Naive B cell (primary cell): ENCODE measurements at places on chromosomes 1 and 21. TPM values are rescaled to one million over a fixed set of nuclear protein-coding genes. Genes with fewer than 3 reads are reported as not detected.

GRCh38 chr1:189782295-189782694, 695.4 kb downstream of the BRINP3 start:
- H3K36me3 ChIP-seq = no peaks in the 10 kb centered on the region
- H3K27me3 ChIP-seq = no peaks in the 10 kb centered on the region
- DNase-seq = no peak
- no peak overlapping the region for H3K27ac ChIP-seq
- H3K4me1 ChIP-seq = no peaks in the 10 kb centered on the region
- no peak overlapping the region for H3K4me3 ChIP-seq

- H3K4me1 ChIP-seq = peaks cover 37% of the 10 kb centered on the region
- DNase-seq = no peak
- peak overlapping the region; percentile 61 for H3K4me3 ChIP-seq
- peaks cover 6% of the 10 kb centered on the region for H3K36me3 ChIP-seq
Measured at GRCh38 chr1:35506960-35507912, 50.0 kb downstream of the KIAA0319L start.

GRCh38 chr1:243917863-243918565, 68.0 kb upstream of the AKT3 start:
- H3K27ac ChIP-seq = no peak overlapping the region
- peak overlapping the region; percentile 93 for H3K4me3 ChIP-seq
- H3K27me3 ChIP-seq = peaks cover 52% of the 10 kb centered on the region
- H3K36me3 ChIP-seq = peaks cover 6% of the 10 kb centered on the region
- H3K4me1 ChIP-seq = peaks cover 14% of the 10 kb centered on the region

DNA sequence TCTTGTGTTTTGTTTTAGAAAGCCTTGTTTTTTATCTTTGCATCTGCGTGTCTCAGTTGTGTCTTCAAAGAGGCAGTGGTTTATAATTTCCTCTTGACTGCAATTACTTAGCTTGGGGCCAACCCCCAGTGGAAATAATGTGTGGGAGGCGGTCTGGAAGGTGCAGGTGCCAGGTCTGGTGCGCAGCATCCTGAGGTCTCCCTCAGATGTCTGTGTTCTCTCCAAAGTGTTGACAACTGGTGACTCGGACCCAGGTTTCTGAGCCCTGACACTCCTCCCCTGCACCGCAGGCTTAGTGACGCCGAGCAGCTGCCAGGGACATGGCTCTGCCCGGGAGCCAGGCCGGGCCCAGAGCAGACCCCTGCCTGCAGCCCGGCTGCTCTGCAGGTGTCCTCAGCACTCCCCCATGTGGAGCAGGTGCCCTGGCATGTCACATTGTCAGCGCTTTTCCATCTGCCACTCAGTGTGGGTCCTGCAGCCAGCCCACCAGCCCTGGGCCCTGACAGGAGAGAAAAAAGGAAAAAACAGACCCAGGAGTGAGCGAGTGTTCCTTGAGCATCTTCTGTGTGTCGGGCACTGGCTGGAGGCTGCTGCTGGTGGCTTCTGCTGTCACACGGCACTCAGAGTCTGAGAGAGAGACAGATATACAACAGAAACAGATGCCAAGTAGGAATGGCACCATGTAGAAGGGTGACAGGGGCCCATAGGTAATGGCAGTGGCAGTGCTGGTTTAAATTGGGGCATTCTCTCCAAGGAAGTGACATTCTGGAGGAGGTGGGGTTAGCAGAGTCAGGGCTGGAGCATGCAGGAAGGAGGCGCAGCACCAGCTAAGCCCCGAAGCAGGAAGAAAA, 24.8 kb upstream of the SELENON start:
- H3K4me1 ChIP-seq = peaks cover 51% of the 10 kb centered on the region
- peaks cover 9% of the 10 kb centered on the region for H3K27me3 ChIP-seq
- peak overlapping the region; percentile 78 for H3K27ac ChIP-seq
- DNase-seq = peak; percentile 39

- no peak for DNase-seq
- no peak overlapping the region for H3K27ac ChIP-seq
- no peaks in the 10 kb centered on the region for H3K4me1 ChIP-seq
- peaks cover 20% of the 10 kb centered on the region for H3K27me3 ChIP-seq
Measured at GRCh38 chr1:2823921-2824610, 22.6 kb upstream of the TTC34 start.

Gene SAMD13
- polyA plus RNA-seq = 0.53 TPM

GRCh38 chr1:116318897-116319296, 54.1 kb upstream of the ATP1A1 start:
- H3K27me3 ChIP-seq = no peaks in the 10 kb centered on the region
- H3K27ac ChIP-seq = no peak overlapping the region
- no peaks in the 10 kb centered on the region for H3K36me3 ChIP-seq
- H3K4me3 ChIP-seq = no peak overlapping the region
- DNase-seq = no peak

- no peak overlapping the region for H3K27ac ChIP-seq
- no peak overlapping the region for H3K4me3 ChIP-seq
- no peaks in the 10 kb centered on the region for H3K4me1 ChIP-seq
Measured at GRCh38 chr1:201625851-201626251, 86.9 kb downstream of the NAV1 start.

Gene KRTAP19-1
- polyA plus RNA-seq = not detected

DNA sequence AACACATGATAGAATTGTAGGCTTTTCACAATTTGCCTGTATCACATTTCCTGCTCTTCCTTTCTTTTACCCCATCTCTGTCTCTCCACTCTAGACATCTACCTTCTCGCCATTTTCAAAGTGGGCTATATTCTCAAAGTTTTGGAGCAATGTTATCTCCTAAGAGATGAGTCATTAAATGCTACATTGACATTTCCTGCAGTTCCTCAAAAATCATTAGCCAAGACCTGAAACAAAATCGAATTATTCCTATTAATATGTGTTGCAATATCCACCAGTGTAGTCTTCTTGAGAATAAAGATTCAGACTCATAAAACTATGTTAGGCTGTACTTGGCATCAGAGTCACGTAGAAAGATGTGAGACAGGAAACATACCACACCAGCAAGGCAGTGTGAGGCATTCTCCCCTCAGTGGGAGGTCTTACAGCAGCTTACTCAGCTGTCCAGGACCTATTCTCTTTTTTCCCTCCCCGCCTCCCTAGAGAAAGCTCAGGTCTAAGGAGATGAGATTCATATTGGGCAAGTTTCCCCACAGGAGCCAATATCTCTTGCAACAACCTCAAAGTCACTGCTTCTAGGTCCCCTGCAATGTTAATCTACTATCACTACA, 38.8 kb downstream of the FRRS1 start:
- no peak overlapping the region for H3K27ac ChIP-seq
- H3K36me3 ChIP-seq = no peaks in the 10 kb centered on the region
- H3K4me1 ChIP-seq = no peaks in the 10 kb centered on the region
- no peaks in the 10 kb centered on the region for H3K27me3 ChIP-seq
- no peak for DNase-seq

DNA sequence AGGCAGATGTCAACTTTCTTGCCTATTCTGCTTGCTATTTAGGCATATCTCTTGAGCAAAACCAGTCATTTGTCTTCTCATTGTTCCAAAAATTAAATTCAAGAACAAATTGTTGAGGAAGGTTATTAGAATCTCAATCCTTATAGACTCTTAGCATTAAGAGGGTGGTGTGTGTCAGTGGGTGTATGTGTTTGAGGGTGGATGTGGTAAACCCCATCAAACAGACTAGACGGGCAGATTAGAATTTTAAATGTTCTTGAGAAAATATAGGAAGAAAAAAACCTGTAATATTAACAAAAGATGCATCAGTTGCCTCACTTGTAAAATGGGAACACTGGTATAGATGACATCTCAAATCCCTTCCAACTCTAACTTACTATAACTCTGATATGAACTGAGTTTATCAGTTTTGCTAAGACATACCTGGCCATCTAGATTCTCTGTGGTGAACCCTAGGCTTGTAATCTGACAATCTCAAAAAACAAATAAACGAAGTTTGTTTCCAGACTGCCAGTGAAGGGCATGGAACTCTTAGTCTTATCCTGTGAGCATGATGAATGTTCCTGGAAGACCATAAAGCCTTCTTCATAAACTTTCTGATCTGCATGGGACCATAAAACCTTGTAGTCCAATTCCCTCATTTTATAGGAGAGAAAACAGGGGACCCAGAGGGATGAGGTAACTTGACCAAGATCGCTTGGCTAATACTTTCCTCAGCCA, 176.3 kb upstream of the SGIP1 start:
- no peaks in the 10 kb centered on the region for H3K27me3 ChIP-seq
- H3K4me1 ChIP-seq = peaks cover 77% of the 10 kb centered on the region
- H3K4me3 ChIP-seq = no peak overlapping the region
- DNase-seq = no peak

- peaks cover 30% of the 10 kb centered on the region for H3K36me3 ChIP-seq
- no peak overlapping the region for H3K27ac ChIP-seq
- H3K4me3 ChIP-seq = no peak overlapping the region
- no peak for DNase-seq
Measured at GRCh38 chr1:157482174-157482573, 70.1 kb downstream of the FCRL5 start.

Gene ELAVL4
- not detected for polyA plus RNA-seq

GRCh38 chr1:111924786-111925185, 64.7 kb downstream of the KCND3 start:
- H3K36me3 ChIP-seq = no peaks in the 10 kb centered on the region
- no peak for DNase-seq
- peak overlapping the region; percentile 52 for H3K4me3 ChIP-seq

Gene HCRTR1
- not detected for polyA plus RNA-seq

DNA sequence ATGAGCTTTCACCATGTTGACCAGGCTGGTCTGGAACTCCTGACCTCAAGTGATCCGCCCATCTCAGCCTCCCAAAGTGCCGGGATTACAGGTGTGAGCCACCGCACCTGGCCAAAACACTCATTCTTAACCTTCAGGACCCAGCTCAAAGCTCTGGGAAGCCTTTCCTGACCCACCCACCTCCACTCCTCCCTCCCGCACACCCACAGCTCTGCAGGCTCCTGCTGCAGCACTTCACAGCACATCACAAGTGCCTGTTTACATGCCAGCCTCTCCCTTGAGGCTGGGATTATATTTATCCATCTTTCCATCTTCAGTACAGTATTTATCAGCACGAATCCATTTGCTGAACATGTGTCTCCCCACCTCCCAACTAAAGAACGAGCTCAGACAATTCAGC, 14.9 kb downstream of the SLC9A1 start:
- DNase-seq = no peak
- no peaks in the 10 kb centered on the region for H3K27me3 ChIP-seq
- no peak overlapping the region for H3K27ac ChIP-seq
- H3K4me3 ChIP-seq = no peak overlapping the region
- peaks cover 38% of the 10 kb centered on the region for H3K4me1 ChIP-seq

GRCh38 chr1:82565546-82565945, 764.8 kb downstream of the ADGRL2 start:
- DNase-seq = no peak
- no peak overlapping the region for H3K4me3 ChIP-seq
- H3K36me3 ChIP-seq = no peaks in the 10 kb centered on the region
- H3K27me3 ChIP-seq = no peaks in the 10 kb centered on the region

- DNase-seq = no peak
- H3K36me3 ChIP-seq = no peaks in the 10 kb centered on the region
- H3K4me3 ChIP-seq = no peak overlapping the region
- no peak overlapping the region for H3K27ac ChIP-seq
- H3K4me1 ChIP-seq = no peaks in the 10 kb centered on the region
- H3K27me3 ChIP-seq = peaks cover 5% of the 10 kb centered on the region
Measured at GRCh38 chr21:38081708-38082107, 165.5 kb upstream of the KCNJ6 start.

Gene SYNC
- polyA plus RNA-seq = not detected

DNA sequence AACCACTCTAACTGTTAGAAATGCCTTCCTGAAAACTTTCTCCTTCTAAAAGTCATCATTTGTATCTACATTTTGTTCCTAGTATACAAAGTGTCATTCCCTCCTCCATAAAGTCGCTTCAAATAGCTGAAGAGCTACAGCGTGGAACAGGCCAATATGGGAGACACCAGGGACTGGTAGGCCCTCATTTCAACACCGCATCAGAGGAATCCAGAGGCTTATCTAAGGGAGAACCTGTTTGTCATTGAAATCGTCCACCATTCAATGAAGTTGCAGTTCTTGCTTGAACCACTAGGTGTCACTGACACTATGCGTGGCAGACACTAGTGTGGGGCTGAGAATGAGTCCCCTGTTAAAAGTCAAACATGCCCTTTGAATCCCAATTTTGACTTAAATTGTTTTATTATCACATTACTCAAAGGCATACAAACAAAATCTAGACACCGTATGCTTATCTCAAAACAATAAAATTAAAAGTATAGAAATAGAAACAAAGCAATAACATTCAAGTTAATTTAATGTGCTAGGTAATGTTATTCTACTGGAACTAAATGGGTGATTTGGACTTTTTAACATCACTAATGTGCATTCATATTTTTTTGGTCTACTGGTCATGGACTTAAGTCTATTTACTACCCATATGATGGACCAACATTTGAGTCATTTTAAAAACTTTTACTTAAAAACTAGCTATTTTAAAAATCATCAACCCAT, 182.3 kb downstream of the FCRL5 start:
- H3K4me3 ChIP-seq = no peak overlapping the region
- peak; percentile 37 for DNase-seq
- H3K36me3 ChIP-seq = no peaks in the 10 kb centered on the region

Gene LRRC71
- polyA plus RNA-seq = not detected

Gene ERVH48-1
- not detected for polyA plus RNA-seq

DNA sequence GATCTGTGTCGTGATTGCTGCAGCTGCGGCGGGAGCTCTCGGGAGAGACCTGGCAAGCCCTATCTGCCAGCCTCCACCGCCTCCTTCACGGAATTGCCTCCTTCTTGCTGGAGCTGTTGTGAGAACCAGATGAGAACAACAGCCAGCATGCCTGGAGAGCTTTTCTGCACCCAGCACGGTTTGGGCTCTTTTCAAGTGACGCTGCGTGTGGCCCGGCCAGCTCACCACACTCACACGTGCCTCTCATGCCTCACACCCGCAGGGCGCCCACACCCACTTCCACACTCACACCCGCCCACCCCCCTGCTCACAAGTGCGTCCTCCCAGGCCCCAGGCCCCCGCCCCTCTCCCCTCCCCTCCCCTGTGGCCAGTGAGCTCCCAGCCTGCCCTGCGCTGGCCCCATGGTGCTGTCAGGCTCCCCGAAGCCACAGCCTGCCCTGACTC, 135.7 kb upstream of the RUNX3 start:
- H3K36me3 ChIP-seq = no peaks in the 10 kb centered on the region
- DNase-seq = no peak
- no peak overlapping the region for H3K4me3 ChIP-seq

Gene FCRL2
- 68.3 TPM for polyA plus RNA-seq

Gene KCNJ9
- not detected for polyA plus RNA-seq

GRCh38 chr1:82755191-82755590, 954.5 kb downstream of the ADGRL2 start:
- H3K4me1 ChIP-seq = no peaks in the 10 kb centered on the region
- no peaks in the 10 kb centered on the region for H3K36me3 ChIP-seq
- H3K27me3 ChIP-seq = no peaks in the 10 kb centered on the region
- no peak for DNase-seq
